Activated CD4-positive, alpha-beta T cell treated with anti-CD3 and anti-CD28 coated beads for 4 hours (primary cell): ENCODE measurements at places on chromosomes 2 and 18.

DNA sequence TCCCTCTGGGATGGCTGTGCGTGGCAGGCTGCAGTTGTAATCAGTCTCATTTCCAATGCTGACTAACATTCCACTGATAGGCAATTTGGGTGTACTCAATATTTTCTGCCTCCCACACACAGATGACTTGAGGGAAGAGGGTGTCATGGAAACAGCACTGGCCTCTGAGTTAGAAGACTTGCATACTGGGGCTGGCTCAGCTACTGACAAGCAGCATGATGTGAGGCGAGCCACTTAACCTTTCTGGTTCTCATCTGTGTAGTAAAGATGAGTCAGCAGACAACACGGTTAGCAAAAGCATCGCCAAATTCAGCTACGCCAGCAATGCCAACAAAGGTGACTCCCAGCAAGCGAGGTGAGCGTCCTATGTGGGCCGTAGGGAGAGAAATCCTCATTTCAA lies 73.5 kb downstream of the COLEC12 start:
- no peak for DNase-seq

DNA sequence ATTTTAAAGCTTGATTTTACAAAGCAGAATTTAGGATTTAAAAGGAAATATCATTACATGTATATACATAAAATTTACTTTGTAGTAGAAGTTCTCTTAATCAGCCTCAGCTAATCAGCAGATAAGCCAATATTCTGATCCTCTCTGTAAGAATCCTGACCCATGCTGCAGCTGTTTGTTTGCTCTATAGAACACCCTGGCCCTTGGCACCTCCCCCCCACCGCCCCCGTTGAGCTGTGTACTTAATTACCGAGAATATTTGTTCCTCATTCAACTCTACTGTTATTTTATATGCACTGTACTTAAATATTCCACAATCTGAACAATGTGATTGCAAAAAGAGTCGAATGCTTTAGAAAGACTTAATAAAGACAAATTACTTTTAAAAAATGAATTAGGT lies 98.0 kb downstream of the EVA1A start:
- no peak for DNase-seq

- peak; percentile 24 for DNase-seq
Measured at GRCh38 chr2:53787614-53788289, 908 bp downstream of the ERLEC1 start.

- DNase-seq: no peak
Measured at GRCh38 chr2:56834686-56835085, 650.9 kb downstream of the CCDC85A start.

- no peak for DNase-seq
Measured at GRCh38 chr2:241577413-241578122, 19.0 kb downstream of the BOK start.

DNA sequence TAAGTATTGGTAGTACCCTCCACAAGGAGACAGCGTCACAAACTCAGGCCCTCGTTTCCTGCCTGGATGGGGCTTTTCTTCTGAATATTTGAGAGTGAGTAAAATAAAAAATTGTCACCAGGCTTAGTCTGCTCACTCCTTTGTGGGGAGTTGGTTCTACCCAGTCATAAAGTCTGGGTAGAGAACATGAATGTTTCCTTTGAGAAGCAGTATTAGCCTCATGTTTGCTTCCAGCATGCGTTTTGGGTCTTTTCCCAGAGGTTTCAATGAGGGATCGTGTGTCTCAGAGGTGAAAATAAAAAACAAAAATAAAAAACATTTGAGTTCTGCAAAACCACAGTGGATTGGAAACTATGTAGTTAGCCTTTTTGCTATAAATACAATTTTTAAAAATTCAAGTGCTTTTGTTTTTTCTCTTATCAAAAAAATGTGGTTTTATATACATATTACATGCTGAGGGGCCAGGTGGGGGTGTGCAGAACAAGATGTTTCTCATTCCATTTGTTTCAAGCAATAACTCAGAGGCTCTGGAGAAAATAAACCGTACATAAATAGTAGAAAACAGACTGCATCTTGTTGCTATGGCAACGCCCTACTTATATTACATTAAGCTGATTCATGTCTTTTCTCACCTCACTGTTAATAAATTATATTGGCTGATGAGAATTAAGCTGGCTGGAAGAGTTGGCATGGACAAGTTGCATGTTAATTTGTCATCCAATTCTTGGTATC lies 225.4 kb upstream of the FBXO11 start:
- DNase-seq: no peak

DNA sequence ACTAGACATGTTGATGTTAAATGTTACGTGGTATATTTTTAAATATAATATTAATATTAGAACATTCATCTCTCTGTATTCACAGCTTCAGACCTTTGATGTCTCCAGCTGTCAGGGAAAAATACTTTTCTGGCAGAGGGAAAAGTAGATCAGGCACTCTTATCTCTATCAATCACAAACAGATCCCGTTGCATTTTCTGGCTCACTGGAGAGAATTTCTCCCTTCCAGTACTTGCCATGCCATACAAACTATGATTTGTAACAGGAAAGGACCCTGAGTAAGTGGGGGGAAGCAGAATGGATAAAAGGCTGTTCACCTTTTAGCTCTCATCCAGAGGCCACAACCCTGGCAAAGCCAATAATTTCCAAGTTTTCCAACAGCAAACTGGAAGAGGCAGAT lies 158.0 kb downstream of the TCF4 start:
- DNase-seq: no peak

DNA sequence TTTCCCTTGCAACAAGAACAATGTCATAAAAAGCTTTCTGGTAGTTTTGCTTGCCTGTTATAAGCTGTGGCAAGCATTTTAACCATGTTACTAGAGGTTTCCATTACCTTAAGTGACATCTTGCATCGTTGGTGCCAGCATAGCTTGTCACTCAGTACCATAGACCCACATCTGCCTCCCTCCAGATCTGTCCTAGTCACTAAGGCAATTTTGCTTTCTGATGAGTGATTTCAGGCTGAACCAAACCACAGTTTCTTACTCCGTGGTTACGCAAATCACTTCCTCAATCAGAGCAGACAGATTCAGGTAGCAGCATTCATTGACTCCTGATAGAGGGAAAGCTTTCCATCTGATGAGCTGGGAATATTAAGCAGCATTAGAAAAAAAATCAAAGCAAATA lies 1057.5 kb upstream of the FAM98A start:
- no peak for DNase-seq

GRCh38 chr2:33034784-33035183 lies 88.0 kb downstream of the LTBP1 start:
- DNase-seq: no peak

- no peak for DNase-seq
Measured at GRCh38 chr2:77910136-77910535, 388.0 kb upstream of the LRRTM4 start.

DNA sequence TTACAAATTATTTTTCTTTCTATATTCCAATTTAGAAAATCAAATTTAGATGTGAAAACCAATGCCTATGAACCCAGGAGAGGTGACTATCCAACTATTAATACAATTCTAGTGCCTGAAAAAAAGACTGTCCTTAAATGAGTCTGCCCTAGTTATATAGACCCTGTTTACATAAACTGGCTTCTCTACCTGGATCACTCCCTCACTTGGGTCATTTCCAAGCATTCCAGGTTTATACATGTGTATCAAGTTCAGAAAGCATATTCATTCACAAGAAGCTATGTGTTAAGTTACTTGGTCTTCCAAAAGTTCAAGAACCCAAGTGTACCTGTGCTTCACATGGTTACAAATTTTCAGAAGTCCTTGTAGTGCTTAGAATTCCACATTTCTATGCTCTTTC lies 8.3 kb downstream of the ZNF385B start:
- DNase-seq: no peak

GRCh38 chr18:41378598-41378997 lies 576.4 kb upstream of the PIK3C3 start:
- no peak for DNase-seq

DNA sequence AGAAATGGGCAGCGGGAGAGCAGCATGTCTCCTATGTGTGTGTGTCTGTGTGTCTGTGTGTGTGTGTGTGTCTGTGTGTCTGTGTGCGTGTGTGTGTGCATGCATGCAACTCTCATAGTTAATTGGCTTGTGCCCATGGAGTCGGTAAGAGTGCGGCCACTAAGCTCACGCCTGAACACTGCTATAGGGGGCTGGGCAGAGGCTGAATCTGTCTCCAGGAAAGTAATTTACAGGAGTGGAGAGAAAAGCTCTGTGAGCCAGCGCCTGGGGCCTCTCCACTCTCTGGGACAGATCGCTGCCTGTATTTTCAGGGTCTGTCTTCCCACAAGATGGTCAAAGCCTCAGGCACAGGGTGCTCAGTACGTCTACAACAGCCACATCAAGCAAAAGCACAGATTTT lies 553.4 kb downstream of the TNS1 start:
- DNase-seq: no peak

DNA sequence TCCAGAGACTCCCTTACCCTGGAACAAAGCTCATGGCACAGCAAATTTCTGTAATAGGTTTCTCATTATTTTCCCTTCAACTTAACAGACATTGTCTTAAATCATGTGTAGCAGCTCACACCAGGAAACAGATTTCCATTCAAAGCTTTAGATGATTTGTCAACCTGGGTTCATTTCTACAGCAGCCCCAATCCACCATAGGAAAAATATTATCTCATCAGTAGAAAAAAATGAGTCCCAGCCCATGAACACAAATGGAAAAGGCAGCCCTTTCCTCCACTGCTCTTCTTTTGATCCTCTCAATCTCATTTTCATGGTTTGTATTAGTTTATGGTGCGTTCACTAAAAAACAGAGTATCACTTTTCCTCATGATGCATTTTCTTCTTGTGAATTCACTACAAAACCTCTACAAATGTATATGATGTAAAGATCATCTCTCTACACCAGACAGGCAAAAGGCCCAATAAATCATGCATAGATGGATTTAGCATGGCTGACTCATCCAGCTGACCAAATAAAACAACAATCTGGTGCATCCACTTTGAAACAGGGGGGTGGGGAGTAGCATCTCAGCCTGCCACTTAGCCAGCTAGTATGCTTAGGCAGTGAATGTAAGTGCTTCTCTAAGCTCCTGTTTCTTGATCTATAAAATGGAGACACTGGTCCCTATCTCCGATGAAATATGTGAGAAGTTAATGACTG lies 78.6 kb downstream of the SATB2 start:
- DNase-seq: no peak

GRCh38 chr2:237714690-237715458 lies 83.7 kb upstream of the RBM44 start:
- DNase-seq: no peak

- no peak for DNase-seq
Measured at GRCh38 chr2:177316756-177317155, 52.2 kb upstream of the NFE2L2 start.
